ENCODE measurements at places on chromosomes 2 and 18.

- no peaks in the 10 kb centered on the region for H3K36me3 ChIP-seq
- H3K4me3 ChIP-seq = no peak overlapping the region
- no peak overlapping the region for H3K27ac ChIP-seq
Observed at GRCh38 chr2:110813896-110814295, 81.5 kb downstream of the ACOXL start.

DNA sequence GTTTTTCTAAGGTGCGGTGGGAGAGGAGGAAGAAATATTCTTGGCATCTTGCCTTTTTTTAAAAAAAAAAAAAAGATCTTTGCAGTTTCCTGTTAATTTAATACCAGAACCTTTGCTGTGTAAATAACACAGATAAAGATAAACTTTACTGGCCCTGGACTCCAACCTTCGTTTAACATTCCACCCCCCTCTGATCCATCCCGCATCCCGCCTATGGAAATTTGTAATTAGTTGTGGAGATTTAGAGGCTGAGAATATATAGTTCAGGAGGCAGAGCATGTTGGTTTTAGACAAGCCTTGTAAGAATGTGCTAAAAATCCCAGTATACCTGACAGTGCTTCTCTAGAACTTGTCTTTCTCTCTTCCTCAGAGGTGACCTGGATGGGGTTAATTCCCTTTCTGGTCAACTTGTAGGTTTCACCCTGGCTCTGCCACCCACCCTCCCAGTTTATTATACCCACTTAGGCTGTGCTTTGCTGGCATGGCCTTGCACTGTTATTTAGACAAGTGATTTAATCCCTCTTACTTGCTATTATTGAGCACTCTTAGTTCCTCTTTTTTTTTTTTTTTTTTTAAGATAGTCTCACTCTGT, 2.9 kb upstream of the C2orf72 start:
- no peaks in the 10 kb centered on the region for H3K36me3 ChIP-seq
- no peak overlapping the region for H3K27ac ChIP-seq
- H3K4me1 ChIP-seq = peaks cover 8% of the 10 kb centered on the region
- no peak overlapping the region for H3K4me3 ChIP-seq

DNA sequence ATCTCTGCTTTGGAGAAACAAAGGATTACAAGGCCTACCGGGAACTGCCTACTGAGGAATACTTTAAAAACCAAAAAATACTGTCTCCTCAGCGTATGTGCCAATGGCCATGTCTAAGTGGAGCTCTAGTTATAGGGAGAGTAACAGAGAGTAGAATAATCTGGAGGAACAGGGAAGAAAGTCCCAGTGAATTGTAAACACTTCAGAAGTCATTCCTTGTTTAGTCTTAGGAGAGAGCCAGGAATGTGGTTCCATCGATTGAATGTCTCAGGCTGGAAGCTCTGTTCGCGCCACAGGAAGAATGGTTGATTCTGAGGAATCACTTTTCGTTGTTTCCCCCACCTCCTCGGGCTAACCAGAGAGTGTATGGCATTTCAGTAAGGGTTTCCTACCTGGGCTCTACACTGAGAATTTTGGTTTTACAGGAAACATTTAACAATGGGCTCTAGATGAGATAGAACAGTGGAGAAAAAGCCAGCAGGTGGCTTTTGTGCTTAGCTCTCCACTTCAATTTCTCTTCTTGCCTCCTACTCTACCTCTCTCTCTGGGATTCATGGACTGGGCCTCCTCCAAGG, 88.7 kb downstream of the ACVR1 start:
- DNase-seq = no peak
- no peak overlapping the region for H3K27ac ChIP-seq
- H3K36me3 ChIP-seq = no peaks in the 10 kb centered on the region
- H3K27me3 ChIP-seq = no peaks in the 10 kb centered on the region
- no peak overlapping the region for H3K4me3 ChIP-seq
- H3K4me1 ChIP-seq = no peaks in the 10 kb centered on the region

GRCh38 chr2:189569295-189569910, 11.2 kb downstream of the SLC40A1 start:
- no peak overlapping the region for H3K4me3 ChIP-seq
- no peaks in the 10 kb centered on the region for H3K36me3 ChIP-seq
- peaks cover 4% of the 10 kb centered on the region for H3K4me1 ChIP-seq
- no peak for DNase-seq
- H3K27ac ChIP-seq = no peak overlapping the region

GRCh38 chr2:207594264-207594663, 30.9 kb downstream of the METTL21A start:
- H3K4me3 ChIP-seq = no peak overlapping the region
- no peaks in the 10 kb centered on the region for H3K27me3 ChIP-seq
- no peak for DNase-seq
- peaks cover 11% of the 10 kb centered on the region for H3K4me1 ChIP-seq
- peaks cover 41% of the 10 kb centered on the region for H3K36me3 ChIP-seq

GRCh38 chr18:54480616-54481015, 110.4 kb upstream of the DYNAP start:
- no peaks in the 10 kb centered on the region for H3K4me1 ChIP-seq
- H3K4me3 ChIP-seq = no peak overlapping the region
- peaks cover 7% of the 10 kb centered on the region for H3K27me3 ChIP-seq
- DNase-seq = no peak
- H3K36me3 ChIP-seq = no peaks in the 10 kb centered on the region
- H3K27ac ChIP-seq = no peak overlapping the region
